ENCODE measurements at places on chromosomes 5 and 9.
A peak's percentile ranks its signal among the peaks of the same experiment; 100 is the strongest.

GRCh38 chr5:74736759-74737158 is 30.2 kb downstream of the GFM2 start:
- no peak for DNase-seq

DNA sequence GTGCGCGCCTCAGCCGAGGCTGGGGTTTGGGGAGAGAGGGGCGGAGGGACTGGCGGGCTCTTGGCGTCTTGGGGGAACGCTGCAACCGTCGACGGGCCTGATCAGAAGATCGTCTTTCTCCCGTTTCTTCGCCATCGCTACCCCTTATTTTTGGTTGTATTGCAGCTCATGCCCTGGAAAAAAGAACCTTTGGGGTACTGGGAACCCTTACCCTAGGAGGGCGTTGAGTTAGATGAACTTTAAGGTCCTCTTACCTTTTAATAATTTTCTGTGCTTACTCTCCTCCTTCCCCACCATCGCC is 719 bp downstream of the PAIP2 start:
- DNase-seq, result no peak

DNA sequence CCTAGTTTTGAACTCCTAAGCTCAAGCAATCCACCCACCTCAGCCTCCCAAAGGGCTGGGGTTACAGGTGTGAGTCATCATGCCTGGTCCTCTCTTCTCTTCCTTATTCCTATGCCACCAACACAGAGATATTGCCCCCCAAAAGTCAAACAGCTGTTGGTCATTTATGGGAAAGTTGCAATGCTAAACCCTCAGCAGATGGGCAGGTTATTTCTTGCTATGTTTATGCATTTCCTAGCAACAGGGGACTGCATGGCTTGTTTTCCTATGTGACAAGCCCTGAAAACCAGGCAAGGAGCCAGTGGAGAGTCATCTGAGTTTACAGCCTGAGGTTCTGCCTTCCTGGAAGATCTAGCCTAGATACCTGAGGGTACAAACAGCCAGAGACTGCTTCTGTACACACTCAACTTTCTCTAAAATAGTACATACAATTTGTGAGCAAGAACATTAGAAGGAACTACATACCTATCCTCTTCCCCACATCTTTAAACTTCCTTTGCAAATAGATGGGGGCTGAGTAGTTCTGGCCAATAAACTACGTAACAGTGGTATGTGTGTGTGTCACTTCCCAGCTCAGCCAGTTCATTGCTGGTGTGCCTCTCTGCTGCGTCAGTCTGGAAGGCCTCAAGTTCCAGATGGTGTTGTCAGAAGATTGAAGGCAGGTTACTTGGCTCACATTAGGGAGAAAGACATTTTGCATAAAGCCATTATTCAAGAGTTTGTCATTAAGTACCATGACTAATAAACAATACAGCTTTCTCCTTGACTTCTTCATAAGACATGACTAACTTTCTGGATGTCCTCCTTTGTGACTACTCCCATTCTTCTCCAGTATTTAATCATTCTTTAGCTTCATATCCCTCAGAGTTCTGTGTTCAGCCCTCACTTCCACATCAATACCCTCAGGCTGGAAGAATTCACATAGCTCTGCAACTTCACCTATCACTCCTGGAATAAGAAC is 65.3 kb downstream of the CSNK1A1 start:
- DNase-seq, result no peak

- DNase-seq, result peak; percentile 53
Observed at GRCh38 chr5:115262321-115263077, at the start of gene PGGT1B. PGGT1B (minus strand) TSS chr5:115262877; CDS start chr5:115262851, 26 bp downstream.

GRCh38 chr5:72123764-72124376 is 16.6 kb downstream of the MAP1B start:
- no peak for DNase-seq

DNA sequence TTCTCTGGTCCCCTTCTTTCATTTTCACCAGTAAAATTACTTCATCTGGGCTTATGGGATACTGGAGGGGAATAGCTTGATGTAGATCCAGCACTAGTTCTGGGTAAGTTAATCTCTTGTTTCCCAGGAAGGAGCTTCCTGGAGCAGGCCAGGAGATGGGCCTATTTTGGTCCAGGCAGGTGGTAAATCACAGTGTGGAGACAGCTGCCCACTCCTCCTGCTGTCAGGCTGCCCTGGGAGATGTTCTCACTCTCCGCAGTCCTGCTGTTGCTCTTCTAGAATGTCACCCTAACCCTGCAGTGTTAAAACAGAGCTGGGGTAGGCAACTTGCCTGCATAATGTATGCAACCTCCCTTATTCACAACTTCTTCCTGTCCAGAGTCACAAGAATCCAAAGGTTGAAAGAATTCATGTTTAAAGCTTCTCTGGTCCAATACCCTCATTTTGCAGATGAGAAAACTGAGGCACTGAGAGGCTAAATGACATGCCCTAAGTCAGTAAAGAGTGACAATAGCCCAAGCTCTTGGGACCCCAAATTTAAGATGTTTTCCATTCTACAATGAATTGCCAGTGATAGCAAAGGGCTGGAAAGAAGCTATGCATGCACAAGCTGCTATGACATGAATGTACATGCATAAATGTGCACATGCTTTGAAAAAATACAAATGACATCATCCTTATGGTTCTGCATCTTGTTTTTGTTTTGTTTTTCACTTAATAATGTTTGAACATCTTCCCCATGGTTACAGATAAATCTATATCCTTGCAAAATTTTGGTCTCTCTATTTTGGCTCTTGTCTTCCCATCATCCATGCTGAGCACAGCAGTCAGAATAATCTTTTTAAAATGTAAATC is 71.8 kb upstream of the ADRA1B start:
- no peak for DNase-seq

GRCh38 chr9:98207606-98208005 is 15.2 kb upstream of the CORO2A start:
- DNase-seq, result no peak

DNA sequence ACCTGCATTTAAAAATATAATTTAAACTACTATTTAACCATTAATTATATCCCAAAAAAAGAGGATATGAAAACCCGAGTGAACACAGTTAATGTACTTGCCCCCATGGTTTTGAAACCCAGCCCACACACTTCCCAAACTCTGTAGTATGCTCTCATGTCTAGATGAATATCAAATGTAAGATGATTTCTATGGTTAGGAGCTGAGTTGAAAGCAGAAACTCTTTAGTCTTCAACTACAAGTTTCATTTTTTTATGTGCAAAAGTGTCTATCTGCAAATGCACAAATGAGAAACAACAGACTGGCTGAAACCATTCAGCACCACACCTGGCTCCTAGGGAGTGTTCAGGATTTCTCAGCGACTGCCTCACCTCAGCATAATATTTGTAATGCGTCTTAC is 183.3 kb downstream of the SEMA5A start:
- no peak for DNase-seq

- DNase-seq, result no peak
Observed at GRCh38 chr9:96638606-96639364, 16.3 kb downstream of the PRXL2C start.

- no peak for DNase-seq
Observed at GRCh38 chr9:71632776-71633175, 135.5 kb downstream of the CEMIP2 start.

GRCh38 chr5:17069995-17070511 is 134.0 kb upstream of the MYO10 start:
- DNase-seq, result no peak

- no peak for DNase-seq
Observed at GRCh38 chr9:72980600-72981265, 27.9 kb upstream of the ALDH1A1 start.

DNA sequence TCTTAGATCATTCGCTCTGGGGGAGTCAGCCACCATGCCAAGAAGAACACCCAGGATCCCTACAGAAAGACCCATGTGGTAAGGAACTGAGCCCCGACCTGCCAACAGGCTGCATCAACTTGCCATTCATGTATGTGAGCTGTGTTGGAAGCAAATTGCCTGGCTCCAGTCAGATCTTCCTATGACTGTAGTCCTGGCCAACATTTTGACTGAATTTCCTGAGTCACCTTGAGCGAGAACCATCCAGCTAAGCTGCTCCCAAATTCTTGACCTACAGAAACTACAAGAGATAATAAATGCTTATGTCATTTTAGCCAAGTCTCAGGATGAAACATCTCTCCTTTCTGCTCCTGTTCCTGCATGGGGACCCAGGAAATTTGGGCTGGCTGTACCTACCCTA is 40.0 kb upstream of the SLC44A1 start:
- DNase-seq, result no peak

- peak; percentile 40 for DNase-seq
Observed at GRCh38 chr9:100437860-100438805, 11.2 kb downstream of the MSANTD3 start.

- DNase-seq, result no peak
Observed at GRCh38 chr5:157828105-157828943, 30.6 kb downstream of the CLINT1 start.

DNA sequence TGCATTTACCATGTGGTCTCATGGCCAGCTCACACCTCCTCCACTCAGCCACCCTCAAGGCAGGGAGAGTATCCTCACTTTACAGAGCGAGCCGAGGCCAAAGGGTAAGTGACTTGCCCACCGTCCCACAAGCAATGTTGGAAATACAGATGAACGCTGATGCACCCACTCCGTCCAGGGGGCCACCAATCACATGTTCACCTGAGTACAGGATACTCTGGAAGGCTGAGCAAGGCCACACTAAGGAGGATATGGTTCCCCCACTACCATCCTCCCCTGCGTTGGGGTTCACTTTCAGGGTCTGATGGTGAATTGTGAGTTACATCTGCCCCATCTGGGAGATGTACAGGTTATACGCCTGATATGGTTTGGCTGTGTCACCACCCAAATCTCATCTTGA is 128.8 kb downstream of the ATPSCKMT start:
- no peak for DNase-seq

DNA sequence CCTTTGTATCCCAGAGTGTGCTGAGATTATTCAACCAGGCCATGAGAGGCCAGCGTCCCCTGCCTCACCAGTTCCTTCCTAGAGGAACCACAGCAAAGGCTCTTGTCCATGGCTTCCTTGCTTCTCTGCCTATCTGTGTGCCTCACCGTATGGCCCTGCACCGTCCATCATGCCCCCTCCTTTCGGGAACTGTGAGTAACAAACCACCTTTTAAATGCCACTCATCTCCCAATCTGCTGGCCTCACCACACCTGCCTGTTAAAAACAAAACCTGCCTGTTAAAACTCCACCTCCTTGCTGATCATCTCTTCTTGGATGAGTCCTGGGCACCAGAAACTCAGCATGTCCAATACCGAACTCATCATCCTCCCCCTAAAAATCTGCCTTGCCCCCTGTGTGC is 4.4 kb upstream of the OR2Y1 start:
- no peak for DNase-seq

DNA sequence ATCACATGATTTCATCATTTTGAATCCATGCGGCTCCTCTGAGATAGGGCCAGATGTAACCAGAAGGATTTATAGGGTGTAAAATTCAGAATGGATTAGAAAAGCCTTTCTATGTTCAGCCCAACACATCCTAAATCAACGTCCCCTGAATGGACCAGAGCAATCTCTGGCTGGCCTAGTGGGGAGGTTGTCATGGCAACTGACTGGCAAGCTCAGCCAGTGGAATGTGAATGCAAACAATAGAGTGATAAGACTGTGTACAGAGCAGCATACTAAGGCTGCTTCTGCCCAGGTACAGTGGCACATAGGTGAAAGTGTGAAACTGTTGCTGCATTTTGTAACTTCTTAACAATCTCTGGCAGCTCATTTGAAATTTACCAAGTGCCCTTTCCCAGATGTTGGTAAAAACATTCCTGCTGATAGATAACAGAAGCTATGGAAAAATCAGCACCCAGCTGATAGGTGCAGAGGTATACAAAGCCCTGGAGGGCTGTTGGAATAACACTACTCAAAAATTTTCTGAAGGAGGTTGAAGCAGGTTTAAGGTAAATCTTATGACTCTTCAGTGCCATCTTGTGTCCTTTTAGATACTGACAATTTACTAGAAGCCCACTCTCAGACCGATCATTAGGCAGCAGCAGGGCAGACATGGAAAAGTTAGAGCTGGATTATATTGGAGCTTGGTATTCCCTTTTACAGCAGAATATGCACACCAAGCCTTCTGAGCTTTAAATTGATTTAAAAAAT is 267.2 kb downstream of the RAB3C start:
- DNase-seq, result no peak

DNA sequence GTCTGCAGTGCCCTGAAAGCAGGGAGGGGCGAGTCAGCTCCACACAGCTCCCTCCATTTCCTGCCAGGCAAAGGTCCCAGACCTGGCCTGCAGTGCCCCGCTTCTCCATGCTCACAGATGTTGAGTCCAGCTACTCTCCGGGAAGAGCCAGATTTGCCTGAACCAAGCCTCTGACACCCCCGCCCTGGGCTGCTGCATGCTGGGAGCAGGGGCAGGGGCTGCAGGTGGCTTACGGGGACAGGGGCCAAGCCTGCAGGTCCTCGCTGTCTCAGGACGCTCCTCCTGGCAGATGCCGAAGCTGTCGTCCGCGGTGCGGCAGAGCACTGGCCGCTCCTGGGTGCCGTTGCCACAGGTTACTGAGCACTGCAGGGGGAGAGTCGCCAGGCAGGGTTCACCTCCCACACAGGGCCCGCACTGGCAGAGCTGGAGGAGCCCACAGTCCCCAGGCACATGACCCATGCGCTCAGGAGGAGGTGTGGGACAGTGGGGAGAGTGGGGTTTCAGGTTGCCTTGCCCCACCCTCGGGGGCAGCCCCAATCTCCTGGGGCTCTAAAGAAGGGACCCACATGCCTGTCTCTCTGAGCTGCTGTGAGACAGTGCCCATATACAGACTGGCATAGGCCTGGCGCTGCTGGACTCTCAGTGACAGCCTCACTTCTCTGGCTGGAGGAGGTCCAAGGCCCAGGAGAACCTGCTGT is 62.4 kb downstream of the ZNF354C start:
- DNase-seq, result no peak

- no peak for DNase-seq
Observed at GRCh38 chr5:164127527-164127926, 622.1 kb downstream of the MAT2B start.

DNA sequence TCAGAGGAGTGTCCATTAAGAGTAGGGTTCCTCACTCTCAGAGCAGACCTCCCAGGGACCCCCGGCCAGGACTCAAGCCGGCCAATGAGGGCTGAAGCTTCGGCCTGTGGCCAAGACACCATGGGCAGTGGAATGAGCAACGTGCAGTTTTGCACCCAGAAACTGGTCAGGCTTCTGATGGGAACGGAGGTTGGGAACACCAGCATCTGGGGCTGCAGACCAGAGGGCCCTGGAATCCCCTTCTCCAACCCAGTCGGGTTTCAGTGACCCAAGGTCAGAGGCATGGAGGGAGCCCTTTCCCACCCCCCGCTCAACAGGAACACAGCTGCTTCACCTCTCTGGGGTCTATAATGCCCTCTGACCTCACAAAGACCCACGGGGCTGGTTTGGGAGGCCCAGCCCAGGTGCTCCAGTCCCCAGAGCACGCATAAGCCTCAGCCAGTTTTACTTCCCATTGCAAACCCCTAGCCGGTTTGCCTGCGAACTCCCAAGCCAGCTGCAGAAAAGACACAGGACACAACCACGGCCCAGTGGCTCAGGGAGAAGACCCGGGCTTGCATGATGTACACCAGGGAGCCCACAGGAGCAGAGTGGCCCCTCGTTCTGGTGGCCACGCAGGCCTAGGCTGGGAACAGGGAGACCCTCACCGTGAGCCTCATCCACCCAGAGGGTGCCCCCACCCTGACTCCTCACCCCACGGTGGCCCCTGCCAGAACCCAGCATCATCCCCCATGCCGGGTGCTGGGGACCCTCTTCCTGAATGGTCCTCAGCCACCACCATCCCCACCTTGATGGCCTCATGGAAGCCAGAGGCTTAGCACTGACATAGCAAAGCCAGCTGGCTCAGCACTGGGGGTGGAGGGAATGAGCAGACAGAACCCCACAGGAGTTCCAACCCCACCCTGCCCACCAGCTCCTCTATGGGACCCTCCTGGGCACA is 30.6 kb downstream of the VAV2 start:
- no peak for DNase-seq

Data from activated CD4-positive, alpha-beta T cell treated with anti-CD3 and anti-CD28 coated beads for 1 hour (primary cell).